HCT116 (cell line): ENCODE measurements at places on chromosomes 1 and 21. TPM values are rescaled to one million over a fixed set of nuclear protein-coding genes. Genes with fewer than 3 reads are reported as not detected.
A peak's percentile ranks its signal among the peaks of the same experiment; 100 is the strongest.

GRCh38 chr21:16302851-16303282, 573.1 kb downstream of the USP25 start:
- no peaks in the 10 kb centered on the region for H3K36me3 ChIP-seq
- no peaks in the 10 kb centered on the region for H3K27me3 ChIP-seq
- no peak for DNase-seq
- no peaks in the 10 kb centered on the region for H3K4me1 ChIP-seq

The ADGRL4 gene
- total RNA-seq: 0.10 TPM

- H3K27ac ChIP-seq: no peak overlapping the region
- H3K4me3 ChIP-seq: no peak overlapping the region
- peaks cover 3% of the 10 kb centered on the region; the same call in 1 of the 2 replicates for H3K36me3 ChIP-seq
- no peaks in the 10 kb centered on the region for H3K27me3 ChIP-seq
- H3K4me1 ChIP-seq: no peaks in the 10 kb centered on the region
Observed at GRCh38 chr1:109105881-109106280, 8.0 kb upstream of the ELAPOR1 start.

GRCh38 chr21:42598159-42598735, 55.2 kb upstream of the PDE9A start:
- no peaks in the 10 kb centered on the region for H3K27me3 ChIP-seq
- H3K4me3 ChIP-seq: no peak overlapping the region
- no peaks in the 10 kb centered on the region for H3K4me1 ChIP-seq
- H3K27ac ChIP-seq: no peak overlapping the region

DNA sequence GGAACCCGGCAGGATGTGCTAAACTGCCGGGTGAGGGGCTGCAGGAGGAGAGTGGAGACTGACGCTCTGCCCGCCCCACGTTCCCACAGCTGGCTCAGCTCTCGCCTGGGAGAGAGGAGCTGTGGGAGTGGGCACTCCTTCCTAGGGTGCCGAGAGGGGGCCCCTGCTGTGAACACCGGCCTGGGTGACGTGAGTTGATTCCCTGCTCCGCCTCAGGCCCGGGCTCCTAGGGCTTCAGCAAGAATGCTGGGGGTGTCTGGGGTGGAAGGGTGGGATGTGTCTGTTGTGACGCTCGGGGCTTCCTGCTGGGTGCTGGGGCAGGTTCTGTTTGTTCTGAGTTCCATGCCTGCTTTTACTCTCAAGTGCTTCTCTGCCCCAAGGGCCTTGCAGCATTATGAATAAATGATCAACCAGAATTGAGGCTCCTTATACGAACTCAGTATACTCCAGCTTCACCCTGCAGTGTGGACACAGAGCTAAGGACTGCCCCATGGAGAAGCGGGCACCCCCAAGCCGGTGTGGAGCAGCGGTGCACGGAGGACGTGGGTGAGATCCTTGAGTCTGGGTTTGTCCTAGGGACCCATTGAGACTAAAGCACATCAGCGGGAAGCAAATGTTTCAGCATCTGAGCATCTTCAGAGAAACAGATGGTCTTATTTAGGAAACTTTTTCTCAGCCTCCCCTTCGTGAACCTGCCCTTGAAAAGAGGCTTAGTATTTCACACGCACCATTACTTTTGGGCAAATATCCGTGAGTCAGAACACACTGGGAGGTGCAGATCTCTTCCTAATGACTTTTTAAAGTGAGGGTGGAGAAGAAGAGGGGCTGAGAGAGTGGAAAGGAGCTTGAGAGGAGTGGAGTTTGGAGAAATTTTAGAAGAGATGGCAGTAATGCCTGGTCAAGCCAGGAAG, 41.7 kb downstream of the SYT6 start:
- DNase-seq: no peak
- H3K36me3 ChIP-seq: no peaks in the 10 kb centered on the region
- H3K27ac ChIP-seq: no peak overlapping the region
- no peaks in the 10 kb centered on the region for H3K27me3 ChIP-seq
- H3K4me3 ChIP-seq: no peak overlapping the region

DNA sequence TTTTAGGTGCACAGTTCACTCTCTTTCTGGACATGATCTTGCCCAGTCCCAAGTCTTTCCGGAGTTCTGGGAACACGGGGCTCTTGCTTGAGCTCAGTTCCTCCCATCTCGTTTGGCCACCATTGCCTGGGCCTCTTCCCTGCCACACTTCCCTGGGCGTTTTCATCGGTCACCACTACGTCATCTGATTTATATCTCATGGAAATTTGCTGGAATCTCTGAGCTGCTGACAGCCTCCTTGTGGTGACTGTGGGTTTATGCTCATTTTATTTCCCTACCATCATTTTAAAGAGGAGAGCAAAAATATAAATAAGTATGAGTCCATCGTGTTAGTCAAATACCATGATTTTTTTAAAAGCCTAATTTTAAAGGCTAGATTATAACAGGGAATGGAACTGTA, 449.1 kb upstream of the KAZN start:
- no peak overlapping the region for H3K27ac ChIP-seq
- peak; percentile 31 for DNase-seq

GRCh38 chr1:248818505-248819374, 7.0 kb downstream of the SH3BP5L start:
- H3K4me3 ChIP-seq: no peak overlapping the region
- H3K4me1 ChIP-seq: peaks cover 16% of the 10 kb centered on the region; the same call in 1 of the 2 replicates
- no peak overlapping the region for H3K27ac ChIP-seq
- H3K27me3 ChIP-seq: no peaks in the 10 kb centered on the region
- H3K36me3 ChIP-seq: peaks cover 16% of the 10 kb centered on the region
- no peak for DNase-seq

DNA sequence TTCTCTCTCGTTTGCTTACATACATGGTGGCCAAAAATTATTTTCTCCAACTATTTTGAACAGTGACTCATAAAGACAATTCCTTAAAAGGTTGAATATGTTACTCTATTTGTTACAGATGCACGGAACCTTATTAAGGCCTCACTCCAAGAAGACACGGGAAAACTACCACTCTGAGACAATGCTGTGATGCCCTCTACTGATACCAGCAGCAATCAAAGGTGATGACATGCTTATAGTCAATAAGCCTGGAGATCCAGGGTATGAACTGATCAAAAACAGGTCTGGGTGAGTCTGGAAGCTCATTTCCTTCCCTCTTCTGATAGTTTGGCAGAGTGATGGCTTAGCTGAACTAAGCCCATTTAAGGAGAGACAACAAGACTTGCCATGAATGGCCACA, 563.0 kb downstream of the LRRIQ3 start:
- H3K4me3 ChIP-seq: no peak overlapping the region
- DNase-seq: no peak
- no peaks in the 10 kb centered on the region for H3K27me3 ChIP-seq
- no peaks in the 10 kb centered on the region for H3K36me3 ChIP-seq
- no peak overlapping the region for H3K27ac ChIP-seq

DNA sequence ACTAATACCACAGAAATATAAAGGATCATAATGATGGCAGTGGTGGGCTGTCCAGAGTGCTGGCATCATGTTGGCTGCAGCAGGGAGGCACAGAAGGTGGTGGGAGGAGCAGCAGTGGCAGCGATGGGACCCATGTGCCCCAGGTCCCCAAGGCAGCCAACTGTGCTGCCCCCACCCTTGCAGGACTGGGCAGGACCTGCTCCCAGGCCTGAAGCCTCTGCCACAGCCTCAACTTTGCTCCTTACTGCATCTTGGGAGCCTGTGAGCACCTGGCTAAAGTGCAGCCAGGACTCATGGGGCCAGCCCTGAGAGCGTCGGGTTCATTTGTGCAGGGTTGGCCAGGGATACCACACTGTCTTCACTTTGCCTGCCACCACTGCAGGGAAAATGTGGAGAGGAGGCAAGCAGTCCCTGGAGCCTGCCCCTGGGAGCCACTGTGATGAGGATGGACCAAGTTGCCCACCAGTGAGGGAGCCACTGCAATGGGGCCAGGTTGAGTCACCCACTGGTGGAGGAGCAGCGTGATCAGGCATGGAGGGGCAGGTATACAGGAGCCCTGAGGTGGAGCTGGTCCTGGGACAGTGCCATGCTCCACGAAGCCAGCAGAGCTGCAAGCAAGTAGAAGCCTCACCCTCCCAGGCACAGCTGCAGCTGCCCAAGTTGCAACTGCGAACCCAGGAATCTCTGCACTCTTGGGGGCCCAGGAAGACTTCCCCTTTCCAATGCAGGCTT, 25.3 kb upstream of the DENND1B start:
- no peaks in the 10 kb centered on the region for H3K27me3 ChIP-seq
- H3K4me1 ChIP-seq: no peaks in the 10 kb centered on the region
- H3K36me3 ChIP-seq: no peaks in the 10 kb centered on the region
- no peak overlapping the region for H3K27ac ChIP-seq

- H3K36me3 ChIP-seq: no peaks in the 10 kb centered on the region
- H3K27ac ChIP-seq: peak within 1 kb of the TSS; percentile 65
- H3K4me1 ChIP-seq: peaks cover 6% of the 10 kb centered on the region
- no peaks in the 10 kb centered on the region for H3K27me3 ChIP-seq
Observed at GRCh38 chr1:70410604-70411359, at the start of gene CTH. TSS of gene CTH (plus strand) at chr1:70411268. CDS start at chr1:70411416, 148 bp downstream.

- H3K4me1 ChIP-seq: peaks cover 25% of the 10 kb centered on the region
- no peak for DNase-seq
- H3K27ac ChIP-seq: peak overlapping the region; percentile 85
- peaks cover 14% of the 10 kb centered on the region for H3K36me3 ChIP-seq
- H3K4me3 ChIP-seq: peak overlapping the region; percentile 69
- no peaks in the 10 kb centered on the region for H3K27me3 ChIP-seq
Observed at GRCh38 chr1:33348676-33349080, 27.8 kb upstream of the A3GALT2 start.

GRCh38 chr21:36917471-36918158, 48.9 kb downstream of the HLCS start:
- no peak overlapping the region for H3K27ac ChIP-seq
- H3K36me3 ChIP-seq: no peaks in the 10 kb centered on the region
- no peaks in the 10 kb centered on the region for H3K4me1 ChIP-seq

DNA sequence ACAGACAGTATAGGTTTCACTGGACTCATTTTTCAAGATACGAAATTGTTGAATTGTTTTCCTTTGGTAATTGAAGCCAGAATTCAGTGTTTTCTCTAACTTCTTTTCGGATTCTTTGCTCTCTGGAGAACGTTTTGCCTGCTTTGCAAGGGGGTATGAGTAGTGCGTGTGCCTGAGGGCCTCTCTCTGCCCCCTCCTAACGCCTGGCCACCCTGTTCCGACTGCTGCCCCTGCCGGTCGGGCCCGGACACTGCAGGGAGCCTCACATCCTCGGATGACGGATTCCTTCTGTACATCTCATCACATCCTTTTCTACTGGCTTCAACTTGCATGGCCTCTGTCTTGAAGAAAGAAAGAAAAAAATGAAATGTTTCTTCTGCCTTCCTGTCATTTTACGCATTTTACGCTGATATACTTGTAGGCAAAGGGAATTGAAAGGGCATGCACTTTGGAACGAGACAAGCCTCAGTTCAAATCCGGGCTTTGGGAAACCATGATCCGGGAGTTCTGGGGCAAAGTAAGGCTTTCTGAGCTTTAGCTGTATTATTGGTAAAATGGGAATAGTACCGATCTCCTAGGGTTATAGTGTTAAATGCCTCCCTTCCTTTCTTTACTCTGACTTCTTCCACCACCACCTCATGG, 65.1 kb downstream of the DISC1 start:
- H3K27me3 ChIP-seq: no peaks in the 10 kb centered on the region
- no peaks in the 10 kb centered on the region for H3K36me3 ChIP-seq
- peak; percentile 15 for DNase-seq
- H3K4me3 ChIP-seq: no peak overlapping the region

- no peaks in the 10 kb centered on the region for H3K36me3 ChIP-seq
- DNase-seq: no peak
- no peak overlapping the region for H3K27ac ChIP-seq
Observed at GRCh38 chr1:58895559-58896145, 111.8 kb upstream of the JUN start.

The GPATCH2 gene
- total RNA-seq: 11.3 TPM

GRCh38 chr1:119181218-119181617, 40.8 kb upstream of the WARS2 start:
- no peaks in the 10 kb centered on the region for H3K4me1 ChIP-seq
- H3K27ac ChIP-seq: no peak overlapping the region
- H3K4me3 ChIP-seq: no peak overlapping the region

GRCh38 chr1:3237994-3238702, 169.1 kb downstream of the PRDM16 start:
- no peak overlapping the region for H3K4me3 ChIP-seq
- no peaks in the 10 kb centered on the region for H3K36me3 ChIP-seq
- no peaks in the 10 kb centered on the region for H3K27me3 ChIP-seq
- no peak overlapping the region for H3K27ac ChIP-seq
- no peaks in the 10 kb centered on the region for H3K4me1 ChIP-seq
